ENCODE measurements at places on chromosomes 5 and 9. TPM values are rescaled to one million over a fixed set of nuclear protein-coding genes. Genes with fewer than 3 reads are reported as not detected.

DNA sequence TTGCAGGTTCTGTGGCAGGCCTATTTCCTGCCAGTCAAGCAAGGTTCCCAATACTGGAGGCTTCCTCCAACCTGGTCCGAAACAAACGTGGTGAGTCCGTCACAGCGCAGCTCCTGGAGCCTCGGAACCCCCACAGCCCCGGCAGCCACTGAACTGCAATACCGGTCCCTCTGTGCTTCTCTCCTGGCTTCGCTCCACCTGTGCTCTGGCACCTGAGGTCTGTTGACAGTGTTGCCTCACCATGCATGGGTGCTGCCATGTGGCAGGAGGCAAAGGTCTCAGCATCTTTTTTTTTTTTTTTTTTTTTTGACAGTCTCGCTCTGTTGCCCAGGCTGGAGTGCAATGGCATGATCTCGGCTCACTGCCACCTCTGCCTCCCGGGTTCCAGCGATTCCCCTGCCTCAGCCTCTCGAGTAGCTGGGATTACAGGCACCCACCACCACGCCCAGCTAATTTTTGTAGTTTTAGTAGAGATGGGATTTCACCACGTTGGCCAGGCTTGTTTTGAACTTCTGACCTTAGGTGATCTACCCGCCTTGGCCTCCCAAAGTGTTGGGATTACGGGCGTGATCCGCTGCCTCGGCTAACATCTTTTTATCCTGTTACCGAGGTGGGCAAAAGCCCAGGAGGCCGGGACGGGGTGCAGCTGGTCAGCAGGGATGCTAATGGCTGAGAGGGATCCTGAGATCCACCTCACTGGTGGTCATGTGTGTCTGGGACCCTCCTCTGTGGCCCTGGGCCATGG is 57.1 kb upstream of the RNU6ATAC start:
- H3K4me3 ChIP-seq = no peak overlapping the region
- H3K27ac ChIP-seq = no peak overlapping the region
- no peaks in the 10 kb centered on the region for H3K36me3 ChIP-seq

- H3K4me3 ChIP-seq = no peak overlapping the region
- no peak for DNase-seq
- H3K27me3 ChIP-seq = no peaks in the 10 kb centered on the region
- no peaks in the 10 kb centered on the region for H3K4me1 ChIP-seq
- H3K27ac ChIP-seq = no peak overlapping the region
- no peaks in the 10 kb centered on the region for H3K36me3 ChIP-seq
These were observed 171.9 kb downstream of the FBN2 start for GRCh38 chr5:128366147-128366546.

DNA sequence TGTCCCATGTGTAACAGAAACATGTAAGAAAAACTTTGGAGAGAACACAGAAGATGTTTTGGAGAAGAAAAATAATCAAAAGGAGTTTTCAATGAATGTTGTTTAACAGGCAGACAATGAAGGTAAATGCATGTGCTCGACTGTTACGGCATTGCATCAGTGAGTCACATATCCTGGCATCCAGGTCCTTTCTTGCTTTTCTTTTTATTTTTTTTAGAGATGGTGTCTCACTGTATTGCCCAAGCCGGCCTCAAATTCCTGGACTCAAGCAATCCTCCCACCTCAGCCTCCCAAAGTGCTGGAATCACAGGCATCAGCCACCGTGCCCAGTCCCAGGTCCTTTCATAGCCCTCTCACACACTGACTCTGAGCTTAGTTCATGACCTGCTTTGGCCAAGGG is 181.8 kb downstream of the DTWD2 start:
- H3K4me1 ChIP-seq = no peaks in the 10 kb centered on the region
- no peak overlapping the region for H3K27ac ChIP-seq
- H3K27me3 ChIP-seq = no peaks in the 10 kb centered on the region
- DNase-seq = no peak

DNA sequence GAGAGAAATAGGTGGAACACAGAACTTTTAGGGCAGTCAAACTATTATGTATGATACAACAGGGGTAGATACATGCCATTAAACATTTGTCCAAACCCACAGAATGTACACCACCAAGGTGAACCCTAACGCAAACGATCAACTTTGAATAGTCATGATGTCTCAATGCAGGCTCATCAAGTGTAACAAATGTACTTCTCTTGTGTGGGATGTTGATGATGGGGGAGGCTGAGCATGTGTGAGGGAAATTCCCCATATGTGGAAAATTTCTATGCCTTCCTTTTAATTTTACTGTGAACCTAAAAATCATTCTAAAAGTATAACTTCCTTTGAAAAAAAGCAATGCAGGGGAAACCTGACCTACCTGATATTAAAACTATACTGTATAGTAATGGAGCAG is 201.4 kb upstream of the RASEF start:
- H3K27ac ChIP-seq = no peak overlapping the region
- no peaks in the 10 kb centered on the region for H3K27me3 ChIP-seq
- no peaks in the 10 kb centered on the region for H3K4me1 ChIP-seq
- H3K4me3 ChIP-seq = no peak overlapping the region
- no peak for DNase-seq
- H3K36me3 ChIP-seq = no peaks in the 10 kb centered on the region

DNA sequence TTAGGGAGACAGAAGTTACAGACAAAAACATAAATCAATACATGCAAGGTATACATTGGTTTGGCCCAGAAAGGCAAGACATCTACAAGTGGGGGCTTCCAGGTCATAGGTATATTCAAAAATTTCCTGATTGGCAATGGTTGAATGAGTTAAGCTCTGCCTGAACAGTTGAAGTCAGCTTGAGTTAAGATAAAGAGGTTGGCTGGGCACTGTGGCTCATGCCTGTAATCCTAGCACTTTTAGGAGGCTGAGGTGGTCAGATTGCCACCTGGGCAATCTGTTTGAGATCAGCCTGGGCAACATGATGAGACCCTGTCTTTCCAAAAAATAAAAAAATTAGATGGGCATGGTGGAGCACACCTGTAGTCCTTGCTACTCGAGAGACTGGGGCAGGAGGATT is 16.3 kb downstream of the TMC1 start:
- H3K4me3 ChIP-seq = no peak overlapping the region
- no peaks in the 10 kb centered on the region for H3K4me1 ChIP-seq
- DNase-seq = no peak
- no peaks in the 10 kb centered on the region for H3K27me3 ChIP-seq
- no peaks in the 10 kb centered on the region for H3K36me3 ChIP-seq

DNA sequence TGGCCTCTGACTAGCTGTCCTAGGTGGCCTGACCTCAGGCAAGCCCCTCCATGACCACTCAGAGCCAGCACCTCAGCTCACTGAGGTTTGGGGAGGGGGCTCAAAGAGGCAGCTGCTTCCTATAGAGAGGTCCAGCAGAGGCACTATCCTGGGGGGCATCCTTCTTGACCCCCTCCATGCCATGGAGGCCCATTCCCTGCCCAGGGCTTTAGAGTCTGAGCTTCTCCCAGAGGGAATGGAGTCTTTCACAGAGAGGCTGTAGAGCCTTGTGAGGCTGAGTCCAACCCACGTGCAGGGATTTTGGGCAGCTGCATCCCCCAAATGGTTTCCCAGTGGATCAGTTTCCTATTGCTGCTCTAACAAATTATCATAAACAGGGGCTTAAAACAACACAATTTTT is 16.9 kb downstream of the IRF1 start:
- peaks cover 38% of the 10 kb centered on the region for H3K36me3 ChIP-seq
- no peak for DNase-seq
- H3K27me3 ChIP-seq = no peaks in the 10 kb centered on the region

DNA sequence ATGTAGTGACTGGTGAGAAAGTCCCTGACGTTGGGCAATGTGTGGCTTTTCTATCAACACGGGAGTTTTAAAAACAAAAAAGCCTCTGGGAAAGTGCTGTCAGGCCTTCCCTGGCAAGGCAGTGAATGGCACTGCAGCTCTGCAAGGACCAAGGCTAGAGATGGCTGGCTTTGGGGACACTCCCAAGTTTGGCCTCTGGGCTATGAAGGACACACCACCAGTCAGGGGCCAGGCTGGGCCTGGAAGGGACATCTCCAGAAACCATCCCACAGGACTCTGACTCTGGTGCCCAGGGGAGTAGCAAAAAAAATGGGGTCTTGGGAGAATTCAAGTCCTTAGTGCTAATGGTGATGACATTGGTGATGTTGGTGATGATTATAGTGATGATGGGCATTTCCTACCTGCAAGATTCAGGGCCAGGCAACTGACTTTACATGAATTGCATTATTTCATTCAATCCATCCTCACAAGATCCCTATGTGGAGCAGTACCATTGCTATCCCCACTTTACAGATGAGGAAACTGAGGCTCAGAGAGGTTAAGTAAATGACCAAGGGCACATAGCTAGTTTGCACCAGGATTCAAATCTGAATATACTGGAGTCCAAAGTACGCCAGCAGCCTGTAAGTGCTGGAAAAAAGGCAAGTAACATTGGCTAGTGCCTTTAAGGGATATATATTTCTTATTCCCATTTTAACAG is 2.6 kb upstream of the PPARGC1B start:
- DNase-seq = no peak
- H3K4me3 ChIP-seq = no peak overlapping the region
- no peak overlapping the region for H3K27ac ChIP-seq
- H3K36me3 ChIP-seq = no peaks in the 10 kb centered on the region
- peaks cover 23% of the 10 kb centered on the region for H3K4me1 ChIP-seq

Gene RALGPS1
- polyA plus RNA-seq = 25.9 TPM

Gene KCNV2
- polyA plus RNA-seq = not detected
